ENCODE measurements at places on chromosomes 2 and 18.

DNA sequence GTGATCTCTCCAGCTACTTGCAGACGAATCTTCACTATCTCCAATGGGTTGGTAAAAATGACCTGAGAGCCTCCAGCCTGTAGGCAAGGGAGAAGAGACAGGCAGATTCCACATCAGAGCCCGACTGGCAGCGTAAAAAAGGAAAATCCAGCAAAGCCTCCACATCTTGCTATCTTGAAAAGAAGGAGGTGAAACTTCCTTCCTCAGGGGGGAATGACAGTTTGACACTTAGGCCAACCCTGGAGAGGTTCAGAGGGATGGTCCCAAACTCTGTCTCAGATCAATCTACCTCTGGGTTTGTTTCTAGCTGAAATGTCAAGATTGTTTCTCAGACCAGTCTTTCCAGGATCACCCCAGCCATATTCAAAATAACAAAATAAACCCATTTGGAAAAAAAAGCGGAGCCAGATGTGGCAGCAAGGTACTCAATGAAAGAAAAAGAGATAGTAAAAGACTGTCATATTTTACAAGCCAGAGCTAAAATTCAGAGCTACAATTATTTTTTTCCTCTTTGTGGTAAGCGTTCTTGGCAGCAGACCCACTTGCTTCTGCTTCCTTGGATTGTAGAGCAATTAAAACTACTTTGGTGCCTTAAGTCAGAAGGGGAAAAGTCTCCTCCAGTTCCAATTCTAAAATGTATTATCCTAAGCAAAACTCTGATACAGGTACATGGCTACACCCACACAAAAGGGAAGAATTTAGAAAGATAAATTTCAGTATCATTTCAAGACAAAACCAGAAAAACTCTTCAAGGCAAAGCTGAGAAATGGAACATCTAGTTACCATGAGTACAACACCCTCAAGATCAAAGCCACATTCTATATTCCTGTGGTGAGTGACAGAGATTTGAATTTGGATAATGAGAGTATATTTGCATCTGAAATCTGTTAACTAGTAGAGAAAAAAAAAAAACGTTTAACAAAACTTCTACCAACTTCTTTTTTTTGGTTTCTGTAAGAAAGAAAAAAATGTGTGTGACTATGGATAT lies 100.1 kb downstream of the SLC25A12 start:
- DNase-seq = no peak

DNA sequence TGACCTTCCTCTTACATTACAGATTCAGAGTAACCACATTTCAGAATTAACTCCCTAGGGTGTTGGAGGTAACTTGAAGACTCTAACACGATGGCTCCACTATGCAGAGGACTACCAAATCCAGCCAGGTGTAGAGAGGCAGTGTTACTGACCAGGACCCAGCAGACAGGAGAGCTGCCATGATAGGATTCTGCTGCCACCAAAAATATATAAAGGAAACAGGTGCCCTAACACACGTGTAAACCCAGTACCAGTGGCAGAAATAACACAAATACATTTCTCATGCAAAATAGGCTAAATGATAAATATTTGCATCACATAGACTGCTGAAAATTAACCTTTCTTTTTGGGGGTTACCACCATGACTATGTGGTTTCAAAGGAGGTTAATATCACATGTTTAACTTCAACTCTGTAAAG lies 7.0 kb downstream of the ZBTB14 start:
- DNase-seq = no peak

DNA sequence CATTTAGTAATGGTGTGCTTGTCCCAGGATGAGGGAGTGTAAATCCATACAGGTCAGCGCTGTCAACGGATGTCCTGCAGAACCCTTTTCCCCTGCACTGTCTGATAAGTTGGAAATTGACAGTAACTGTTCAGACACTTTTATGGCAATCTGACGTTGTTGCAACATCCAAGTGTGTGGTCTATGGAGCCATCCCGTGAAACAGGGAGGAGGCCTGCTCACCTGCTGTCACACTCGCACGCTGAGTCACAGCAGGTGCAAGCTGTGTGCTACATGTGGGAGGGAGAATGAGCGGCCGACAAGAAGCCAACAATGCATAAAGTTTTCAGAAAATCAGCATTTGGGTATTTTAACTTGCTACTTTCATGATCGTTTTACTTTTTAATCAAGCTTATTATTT lies 43.7 kb upstream of the RMDN2 start:
- no peak for DNase-seq

GRCh38 chr18:36856815-36857214 lies 27.9 kb downstream of the KIAA1328 start:
- DNase-seq = no peak

DNA sequence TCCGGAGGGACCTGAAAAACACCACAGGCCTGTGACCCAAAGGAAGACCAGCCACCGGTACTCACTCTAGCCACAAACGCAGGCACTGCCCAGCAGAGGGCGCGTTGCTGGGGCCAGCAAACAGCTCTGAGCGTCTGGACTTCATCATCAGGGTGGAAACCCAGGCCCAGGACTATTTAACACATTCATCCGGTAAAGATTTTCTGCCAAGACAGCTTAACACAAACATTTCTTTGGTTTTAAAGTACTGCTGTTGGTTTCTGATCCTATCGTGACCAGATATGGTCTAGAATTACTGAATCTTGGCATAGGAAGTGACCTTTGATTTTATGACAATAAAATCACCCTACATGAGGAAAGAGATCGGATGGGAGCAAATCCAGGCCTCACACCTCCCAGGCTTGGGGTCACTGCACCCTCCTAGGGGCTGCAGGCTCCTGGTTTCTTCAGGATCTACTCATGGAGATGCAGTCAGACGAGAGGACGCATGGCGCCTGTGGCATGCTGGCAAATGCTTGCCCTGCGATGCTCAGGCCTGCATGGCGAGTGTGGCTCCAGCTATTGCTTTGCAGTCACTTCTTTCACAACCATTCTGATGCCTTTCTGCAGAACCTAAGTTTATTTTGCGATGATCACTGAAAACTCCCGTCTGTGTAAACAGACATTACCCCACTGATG lies 130.4 kb downstream of the COL4A4 start:
- DNase-seq = peak; percentile 21

GRCh38 chr2:134217351-134217750 lies 36.5 kb upstream of the MGAT5 start:
- no peak for DNase-seq

GRCh38 chr2:237742191-237742590 lies 56.4 kb upstream of the RBM44 start:
- no peak for DNase-seq

GRCh38 chr2:49621016-49621415 lies 466.7 kb upstream of the FSHR start:
- DNase-seq = no peak

DNA sequence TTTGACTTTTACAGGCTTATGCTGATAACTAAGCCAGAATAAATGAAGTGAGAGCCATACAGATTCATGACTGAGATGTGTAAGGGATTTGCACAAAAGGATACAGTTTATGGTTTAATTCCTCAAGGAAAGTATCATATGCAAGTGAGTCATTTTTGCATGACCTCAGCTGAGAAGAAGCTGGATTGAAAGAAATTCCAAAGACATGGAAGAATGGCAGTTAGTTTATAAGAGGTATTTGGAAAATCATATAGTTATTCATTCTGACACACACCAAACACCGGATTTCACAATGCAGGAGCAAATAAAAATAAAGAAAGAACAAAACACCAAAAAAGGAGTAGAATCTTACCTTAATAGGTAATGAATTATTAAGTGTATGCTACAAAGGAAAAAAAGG lies 83.2 kb upstream of the RND3 start:
- no peak for DNase-seq

- DNase-seq = no peak
These were observed 217.7 kb downstream of the TNS1 start for GRCh38 chr2:217784996-217785543.

DNA sequence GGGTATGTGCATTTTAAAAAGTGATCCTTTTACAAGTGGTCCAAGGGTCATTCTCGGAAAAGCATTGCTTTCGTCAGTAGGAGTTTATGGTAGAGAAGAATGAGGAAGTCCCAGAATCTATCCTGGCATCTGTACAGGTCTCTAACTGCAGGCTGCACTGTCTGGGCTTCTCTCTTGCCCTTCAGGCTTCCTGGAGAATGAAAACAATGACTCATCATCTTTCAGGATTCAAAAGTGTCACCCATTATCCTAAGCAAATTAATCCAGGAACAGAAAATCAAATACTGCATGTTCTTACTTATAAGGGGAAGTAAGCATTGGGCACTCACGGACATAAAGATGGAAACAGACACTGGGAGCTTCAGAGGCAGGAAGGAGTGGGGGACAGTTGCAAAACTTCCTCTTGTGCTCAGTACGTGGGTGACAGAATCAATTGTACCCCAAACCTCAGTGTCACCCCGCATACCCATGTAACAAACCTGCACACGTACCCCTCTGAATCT lies 60.2 kb upstream of the TXNDC2 start:
- DNase-seq = no peak

DNA sequence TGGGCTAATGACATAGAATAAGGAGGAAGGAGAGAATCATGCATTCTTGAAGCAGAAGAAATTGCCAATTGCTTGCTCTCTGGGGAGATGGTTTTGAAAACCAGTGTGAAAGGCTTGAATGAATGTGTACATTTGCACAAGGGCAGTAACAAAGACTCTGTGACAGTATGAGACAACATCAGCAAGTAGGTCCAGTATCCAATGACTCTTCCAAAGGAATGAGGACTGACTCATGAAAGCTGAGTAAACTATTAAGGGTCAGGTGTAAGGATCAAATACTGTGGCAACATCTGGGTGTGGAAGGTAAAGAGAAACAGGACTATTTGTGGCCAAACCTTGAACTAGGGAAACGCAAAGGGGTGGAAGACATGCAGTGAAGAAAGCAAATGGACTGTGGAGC lies 886.0 kb upstream of the CHAC2 start:
- DNase-seq = no peak

DNA sequence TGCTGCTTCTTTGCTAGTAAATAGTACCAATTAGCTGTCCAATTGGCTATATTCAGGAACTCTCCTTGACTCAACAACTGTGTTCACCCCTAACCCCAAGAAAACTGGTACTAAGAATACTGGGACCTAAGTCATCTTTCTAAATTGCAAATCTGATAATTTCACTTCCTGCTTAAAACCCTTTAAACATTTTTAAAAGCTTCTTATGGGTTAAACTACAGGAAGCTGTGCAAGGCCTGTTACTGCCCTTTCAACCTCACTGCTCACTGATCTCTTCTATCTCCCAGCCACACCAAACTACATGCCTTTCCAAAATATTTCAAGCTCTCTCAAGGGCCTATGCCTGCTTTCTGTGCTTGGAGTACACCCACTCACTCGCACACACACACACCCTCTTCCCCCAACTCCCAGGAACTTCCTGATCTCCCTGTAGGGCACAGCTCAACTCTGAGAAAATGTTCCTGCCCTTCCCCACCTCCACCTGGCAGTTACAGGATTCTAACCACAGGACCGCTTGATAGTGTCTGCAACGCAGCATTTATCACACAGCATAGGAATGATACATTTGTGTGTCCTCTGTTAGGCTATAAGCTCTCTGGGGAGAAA lies 6.7 kb downstream of the LMAN1 start:
- DNase-seq = no peak

DNA sequence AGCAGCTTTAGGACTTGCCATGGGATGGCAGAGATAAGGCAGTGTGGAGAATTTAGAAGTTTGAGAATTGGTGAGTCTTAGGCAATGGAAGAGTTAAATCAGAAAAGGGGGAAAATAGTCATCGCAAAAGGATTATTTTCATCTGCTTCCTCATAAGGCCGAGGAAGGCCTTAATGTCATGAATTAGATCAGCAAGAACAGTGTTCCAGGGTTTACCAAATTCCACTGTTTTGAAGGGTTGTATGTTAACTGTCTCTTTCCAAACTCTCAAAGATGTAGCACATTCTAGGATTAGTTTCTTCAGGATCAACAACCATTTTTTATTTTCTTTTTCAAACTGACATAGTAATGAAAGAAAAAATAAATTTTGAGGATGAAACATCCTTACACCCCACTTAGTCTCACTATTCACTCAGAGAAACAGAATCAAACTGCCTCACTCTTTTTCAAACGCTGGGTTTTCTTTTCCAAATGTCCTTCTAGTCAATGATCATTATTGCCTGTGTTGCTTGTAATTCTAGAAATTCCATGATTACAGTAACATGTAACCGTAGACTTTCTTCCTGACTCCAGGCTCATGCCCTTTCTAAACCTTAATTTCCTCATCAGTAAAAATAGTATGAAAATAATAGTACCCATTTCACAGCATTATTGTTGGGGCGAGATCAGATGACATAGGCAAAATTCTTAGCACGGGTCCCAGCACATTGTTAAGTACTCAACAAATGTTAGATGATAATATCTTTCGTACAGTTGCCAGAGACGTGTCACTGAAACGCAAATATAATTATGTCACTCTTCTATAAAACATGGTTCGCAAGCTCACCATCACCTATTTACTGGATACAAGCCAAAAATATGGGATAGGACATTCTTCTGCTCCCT lies 23.6 kb downstream of the ZEB2 start:
- no peak for DNase-seq

DNA sequence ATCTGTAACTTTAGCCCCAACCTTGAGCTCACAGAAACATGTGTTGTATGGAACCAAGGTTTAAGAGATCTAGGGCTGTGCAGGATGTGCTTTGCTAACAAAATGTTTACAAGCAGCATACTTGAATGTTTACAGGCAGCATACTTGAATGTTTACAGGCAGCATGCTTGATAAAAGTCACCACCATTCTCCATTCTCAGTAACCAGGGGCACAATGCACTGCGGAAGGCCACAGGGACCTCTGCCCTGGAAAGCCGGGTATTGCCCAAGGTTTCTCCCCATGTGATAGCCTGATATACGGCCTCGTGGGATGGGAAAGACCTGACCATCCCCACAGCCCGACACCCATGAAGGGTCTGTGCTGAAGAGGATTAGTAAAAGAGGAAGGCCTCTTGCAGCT lies 52.4 kb downstream of the LONRF2 start:
- DNase-seq = no peak

DNA sequence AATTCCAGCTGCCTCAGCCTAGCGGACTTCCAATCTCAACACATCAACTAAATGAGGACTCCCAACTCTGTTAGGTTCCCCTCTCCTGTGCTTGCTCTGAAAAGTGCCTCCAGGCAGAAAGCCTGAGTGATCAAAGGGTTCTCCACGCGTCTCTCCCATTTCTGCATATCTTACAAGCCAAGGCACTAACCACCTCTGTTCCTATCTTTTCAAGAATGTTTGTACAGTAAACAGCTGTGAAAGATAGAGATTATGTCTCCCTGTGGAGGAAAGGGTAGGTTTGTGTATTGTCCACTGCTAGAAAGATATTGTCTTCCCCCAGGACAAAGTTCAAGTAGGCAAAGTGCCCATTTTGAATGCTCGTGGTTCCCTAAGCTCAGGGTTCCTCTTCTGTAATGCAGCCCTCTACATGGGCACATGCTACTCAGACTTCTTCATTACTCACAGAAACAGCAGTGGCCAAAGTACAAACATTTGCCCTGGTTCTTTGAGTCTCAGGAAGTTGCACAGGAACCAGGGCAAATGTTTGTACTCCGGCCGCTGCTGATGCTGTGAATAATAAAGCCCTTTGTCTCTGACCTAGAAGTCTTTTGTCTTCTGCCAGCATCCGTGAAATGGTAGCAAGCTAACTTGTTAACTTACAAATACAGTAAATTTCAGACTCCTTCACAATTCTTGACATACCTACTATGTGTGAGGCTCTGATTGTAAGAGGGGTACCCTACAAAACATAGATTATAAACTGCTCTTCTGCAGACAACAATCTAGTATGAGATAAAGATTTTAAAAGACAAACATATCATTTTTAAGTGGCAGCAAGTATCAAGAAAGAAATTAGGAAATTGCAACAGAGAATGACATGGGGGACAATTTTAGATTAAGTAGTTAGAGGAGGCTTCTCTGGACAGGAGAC lies 44.5 kb downstream of the PKDCC start:
- no peak for DNase-seq
